ENCODE measurements at places on chromosomes 2 and 18.

GRCh38 chr2:204145791-204146190 lies 209.2 kb downstream of the ICOS start:
- no peak for DNase-seq

- DNase-seq, result no peak
These were observed 60.6 kb downstream of the IRS1 start for GRCh38 chr2:226738821-226739544.

GRCh38 chr2:186675380-186675779 lies 18.5 kb upstream of the FAM171B start:
- no peak for DNase-seq

- DNase-seq, result no peak
These were observed 497.6 kb upstream of the TCF4 start for GRCh38 chr18:56085551-56085950.

DNA sequence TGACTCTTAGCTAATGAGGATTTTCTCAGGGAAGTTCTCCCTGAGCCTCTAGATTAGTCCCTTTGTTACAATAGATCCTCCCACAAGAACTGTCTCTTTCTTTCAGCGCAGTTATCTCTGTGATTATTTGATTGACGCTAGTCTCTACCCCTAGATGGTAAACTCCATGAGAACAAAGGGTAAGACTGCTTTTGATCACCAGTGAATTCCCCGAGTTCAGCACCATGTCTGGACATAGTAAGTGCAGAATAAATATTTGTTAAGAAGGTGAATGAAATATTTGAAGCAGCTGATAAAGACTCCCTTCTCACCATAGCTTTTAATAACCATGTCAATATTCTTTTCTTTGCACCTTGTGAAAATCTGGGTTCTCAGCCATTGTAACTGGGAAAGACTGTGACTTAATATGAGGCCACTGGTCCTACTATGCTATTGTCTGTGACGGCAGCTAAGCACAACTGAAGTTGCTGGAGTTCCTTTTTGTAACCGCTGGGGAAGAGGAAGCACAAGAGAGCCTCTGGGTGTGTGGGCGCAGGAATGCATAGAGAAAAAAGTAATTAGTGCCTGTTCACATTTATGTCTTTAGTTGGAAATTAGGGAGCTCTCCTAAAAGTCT lies 214.7 kb downstream of the TGIF1 start:
- DNase-seq, result no peak

GRCh38 chr2:69789175-69789721 lies 40.2 kb upstream of the GMCL1 start:
- DNase-seq, result no peak

DNA sequence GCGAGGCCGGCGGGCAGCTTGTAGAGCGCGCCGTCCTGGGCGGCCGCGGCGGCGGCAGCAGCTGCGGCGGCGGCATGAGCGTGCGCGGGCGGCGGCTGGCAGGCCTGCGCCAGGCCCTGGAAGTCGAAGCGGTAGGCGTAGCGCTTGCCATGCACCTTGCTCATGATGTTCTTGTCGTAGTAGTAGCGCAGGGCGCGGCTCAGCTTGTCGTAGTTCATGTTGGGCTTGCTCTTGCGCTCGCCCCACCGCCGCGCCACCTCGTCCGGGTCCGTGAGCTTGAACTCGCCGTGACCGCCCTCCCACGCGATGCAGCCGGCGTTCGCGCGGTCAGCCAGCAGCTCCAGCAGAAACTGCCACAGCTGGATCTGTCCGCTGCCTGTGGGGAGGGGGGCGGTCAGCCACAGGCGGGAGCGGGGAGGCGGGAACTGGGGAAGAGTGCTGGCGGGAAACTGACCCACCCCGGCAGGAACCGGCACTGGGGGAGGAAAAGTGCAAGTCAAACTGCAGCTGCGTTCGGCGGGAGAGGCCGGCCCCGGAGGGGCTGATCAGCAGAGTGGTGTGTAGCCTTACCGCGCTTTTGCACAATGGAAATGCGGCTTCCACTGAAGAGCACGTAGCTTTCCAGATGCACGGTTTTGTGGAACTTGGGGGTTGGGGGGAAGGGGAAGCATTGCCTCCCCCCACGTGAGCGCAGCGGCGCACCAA lies 3.0 kb downstream of the FEV start:
- DNase-seq, result peak; percentile 48

DNA sequence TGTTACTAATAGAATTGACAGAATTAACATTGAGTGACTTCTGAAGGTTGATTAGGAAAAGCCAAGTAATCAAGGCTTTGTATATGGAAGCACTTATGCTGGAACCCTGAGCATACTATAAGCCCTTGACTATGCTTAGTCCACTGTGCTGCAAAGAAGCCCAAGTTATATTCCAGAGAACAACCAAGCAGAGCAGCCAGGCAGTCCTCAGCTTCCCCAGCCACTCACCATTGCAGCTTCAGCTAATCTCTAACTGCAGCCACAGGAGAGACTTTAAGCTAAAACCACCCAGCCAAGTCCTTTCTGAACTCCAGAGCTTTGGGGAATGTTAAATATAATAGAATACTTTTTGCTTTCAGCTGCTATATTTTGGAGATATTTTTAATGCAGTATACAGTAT lies 164.4 kb upstream of the VWC2L start:
- no peak for DNase-seq

DNA sequence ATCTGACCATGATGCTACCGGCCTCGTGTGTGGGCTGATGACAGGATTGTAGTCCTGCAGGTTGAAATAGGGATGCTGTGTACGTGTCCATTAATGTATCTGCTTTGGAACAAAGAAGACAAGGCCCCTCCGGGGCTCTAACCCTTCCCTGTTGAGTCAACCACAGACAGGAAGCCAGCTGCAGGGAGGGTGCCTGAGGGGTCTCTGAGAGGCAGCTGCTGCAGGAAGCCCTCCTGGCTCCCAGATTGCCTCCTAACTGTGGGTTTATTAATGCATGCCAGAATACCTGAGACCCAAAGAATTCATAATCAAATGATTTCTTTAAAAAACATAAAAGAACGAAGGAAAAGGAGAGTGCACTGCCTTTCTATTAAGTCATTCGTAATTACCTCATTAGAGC lies 140.4 kb downstream of the CELF4 start:
- no peak for DNase-seq

GRCh38 chr2:24924732-24925131 lies 4.7 kb upstream of the ADCY3 start:
- DNase-seq, result no peak

DNA sequence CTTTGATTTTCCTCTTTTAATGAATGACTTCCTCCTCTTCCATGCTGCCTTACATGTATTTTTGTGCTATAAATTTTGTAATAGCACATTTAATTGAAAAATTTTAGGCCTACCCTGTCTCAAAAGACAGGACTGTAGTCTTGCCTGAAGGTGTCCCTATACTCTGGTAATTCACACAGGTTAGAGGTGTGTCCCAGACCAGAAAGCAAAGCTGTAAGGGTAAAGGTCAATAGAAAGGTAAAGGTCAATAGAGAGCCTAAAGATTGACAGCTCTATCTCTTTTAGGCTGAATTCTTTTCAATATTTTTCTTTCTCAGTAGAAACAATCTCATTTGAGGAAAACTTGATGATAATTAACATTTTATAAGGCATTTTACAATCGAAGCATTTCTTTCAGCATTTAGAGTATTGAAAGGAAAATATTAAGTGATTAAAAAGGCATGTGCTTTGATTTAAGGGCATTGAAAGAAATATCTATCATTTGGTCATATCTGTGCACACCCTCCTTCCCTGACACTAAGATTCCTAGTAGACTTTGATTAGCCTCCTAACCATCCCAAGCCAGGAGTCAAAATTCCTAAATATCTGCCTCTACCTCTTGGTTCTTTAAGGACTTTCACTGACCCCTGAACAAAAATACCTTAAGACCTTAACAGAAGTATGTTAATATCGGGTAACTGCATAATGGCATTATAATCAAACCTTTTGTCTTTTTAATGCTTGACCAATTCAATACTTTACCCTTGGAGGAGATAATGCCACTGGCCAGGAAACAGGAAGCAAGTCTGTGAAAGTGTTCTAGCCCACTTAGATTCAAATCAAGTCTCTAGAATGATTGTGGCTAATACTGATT lies 161.8 kb upstream of the DTNA start:
- DNase-seq, result no peak

DNA sequence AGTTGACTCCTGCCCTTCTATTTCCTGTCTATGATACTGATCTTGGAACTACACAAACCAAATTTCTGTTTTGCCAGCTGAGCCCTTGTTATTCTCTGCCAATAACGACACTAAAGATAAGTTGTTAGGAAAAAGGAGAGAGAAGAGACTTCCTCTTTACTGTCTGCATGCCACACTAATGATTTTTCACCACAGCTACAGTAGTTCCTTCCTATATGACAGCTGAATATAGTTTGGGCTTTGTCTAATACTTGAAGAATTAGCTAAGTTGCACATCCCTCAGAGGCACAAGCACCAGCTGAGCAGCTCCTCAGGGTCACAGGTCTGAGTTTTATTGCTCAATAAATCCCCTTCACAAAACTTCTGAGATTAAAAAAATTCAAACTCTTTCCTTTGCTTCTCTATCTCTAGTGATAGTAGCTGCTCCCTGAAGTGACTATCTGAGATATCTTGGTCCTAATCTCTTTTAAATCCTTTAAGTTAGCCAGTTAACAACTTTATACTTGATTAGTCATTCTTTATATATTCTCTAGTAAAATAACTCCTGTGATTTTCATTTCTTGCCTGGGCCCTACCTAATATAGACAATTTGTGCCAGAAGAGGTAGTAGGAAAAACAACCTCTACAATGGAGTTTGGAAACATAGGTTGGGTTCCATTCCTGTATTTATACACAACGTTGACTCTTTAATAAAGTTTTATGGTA lies 253.0 kb upstream of the CNTNAP5 start:
- DNase-seq, result no peak

- DNase-seq, result no peak
These were observed 171.6 kb downstream of the IKZF2 start for GRCh38 chr2:212979799-212980198.

GRCh38 chr2:176240301-176240700 lies 28.9 kb upstream of the MTX2 start:
- DNase-seq, result no peak

DNA sequence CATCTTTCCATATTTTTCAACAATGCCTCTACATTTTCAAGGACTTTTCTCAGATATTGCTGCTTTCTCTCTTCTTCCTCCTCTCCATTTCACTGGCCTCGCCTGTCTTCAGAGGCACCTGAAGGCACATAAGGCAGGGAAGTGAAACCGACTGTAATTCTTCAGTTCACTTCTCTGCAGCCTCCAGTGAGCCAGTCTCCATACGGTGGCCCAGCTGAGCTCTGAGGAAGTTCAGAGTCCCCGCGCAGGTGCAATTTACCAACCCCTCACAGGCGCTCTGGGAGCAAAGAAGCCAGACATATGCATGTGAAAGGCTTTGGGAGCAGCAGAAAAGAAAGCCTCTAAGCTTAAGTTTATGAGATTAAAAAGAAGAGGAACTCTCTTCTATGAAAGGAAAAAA lies 12.4 kb downstream of the KLHL14 start:
- no peak for DNase-seq

- no peak for DNase-seq
These were observed 33.0 kb downstream of the GALNT5 start for GRCh38 chr2:157290525-157290924.

- DNase-seq, result no peak
These were observed 2.6 kb upstream of the TMEFF2 start for GRCh38 chr2:192197357-192197756.

- DNase-seq, result no peak
These were observed 53.7 kb downstream of the TWIST2 start for GRCh38 chr2:238901461-238902057.
